ENCODE measurements at places on chromosomes 1 and 21. TPM values are rescaled to one million over a fixed set of nuclear protein-coding genes. Genes with fewer than 3 reads are reported as not detected.

The CD160 gene
- total RNA-seq = not detected

The TSSK3 gene
- total RNA-seq = 2.1 TPM

The PLD5 gene
- total RNA-seq = 0.83 TPM

The HUNK gene
- 0.81 TPM for total RNA-seq

GRCh38 chr1:54100500-54100899, 47.1 kb downstream of the TCEANC2 start:
- no peaks in the 10 kb centered on the region for H3K4me1 ChIP-seq
- DNase-seq = no peak
- peaks cover 7% of the 10 kb centered on the region for H3K36me3 ChIP-seq
- H3K27ac ChIP-seq = no peak overlapping the region

DNA sequence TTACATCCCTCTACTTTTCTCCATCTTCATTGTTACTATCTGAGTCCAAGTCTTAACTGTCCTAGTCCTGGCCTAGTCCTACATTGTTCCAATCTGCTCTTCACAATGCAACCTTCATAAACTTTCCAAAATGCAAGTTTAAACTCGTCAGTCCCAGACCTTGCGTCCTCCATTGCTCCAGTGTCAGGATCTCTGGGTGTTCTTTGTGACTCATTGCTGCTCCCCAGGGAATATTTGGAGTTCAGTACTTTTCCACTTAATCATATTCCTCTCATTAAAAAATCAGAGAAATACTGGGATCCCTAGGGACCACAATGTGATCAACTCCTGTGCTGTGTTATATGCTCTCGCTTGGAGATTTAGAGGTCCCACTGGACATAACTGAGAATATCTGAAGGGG, 18.0 kb upstream of the KPRP start:
- no peaks in the 10 kb centered on the region for H3K27me3 ChIP-seq
- no peak for DNase-seq
- no peaks in the 10 kb centered on the region for H3K36me3 ChIP-seq
- H3K4me3 ChIP-seq = no peak overlapping the region
- H3K4me1 ChIP-seq = no peaks in the 10 kb centered on the region

DNA sequence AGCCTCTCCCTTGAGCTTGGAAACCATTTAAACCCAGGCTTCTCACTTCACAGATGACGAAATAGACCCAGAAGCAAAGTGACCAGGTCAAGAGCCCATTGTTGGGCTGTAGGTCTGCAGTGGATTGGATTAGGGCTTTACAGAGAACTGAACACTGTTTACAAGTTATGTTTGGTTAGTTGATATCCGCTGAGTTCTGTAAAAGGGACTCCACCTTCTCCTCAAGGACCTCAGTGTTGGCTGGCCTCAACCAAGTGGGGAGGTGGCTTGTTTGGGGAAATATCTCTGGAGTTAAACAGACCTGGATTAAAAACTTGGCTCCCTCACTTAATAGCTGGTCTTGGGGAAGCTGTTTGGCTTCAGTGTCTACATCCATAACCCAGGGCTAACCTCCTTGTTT, 88.1 kb downstream of the UCK2 start:
- no peak overlapping the region for H3K4me3 ChIP-seq
- no peaks in the 10 kb centered on the region for H3K27me3 ChIP-seq
- H3K36me3 ChIP-seq = no peaks in the 10 kb centered on the region
- DNase-seq = no peak
- no peak overlapping the region for H3K27ac ChIP-seq

DNA sequence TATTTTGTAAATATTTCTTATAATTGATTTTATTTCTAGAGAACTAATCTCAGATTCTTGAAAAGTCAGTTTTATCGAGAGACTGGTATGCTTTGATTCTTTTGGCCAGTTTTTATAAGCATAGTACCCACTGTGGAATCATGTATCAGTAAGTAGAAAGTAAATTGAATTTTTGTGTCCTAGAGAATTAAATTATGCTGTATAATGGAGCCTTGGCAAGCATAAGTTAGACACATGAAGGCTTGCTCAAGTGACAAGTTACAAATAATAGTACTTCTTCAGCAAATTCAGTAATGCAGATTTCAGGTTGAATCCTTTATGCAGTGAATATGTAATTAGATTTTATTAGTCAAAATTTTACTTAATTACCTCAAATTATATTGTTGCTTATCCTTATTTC, 40.1 kb downstream of the ADGRL2 start:
- no peak overlapping the region for H3K4me3 ChIP-seq
- no peaks in the 10 kb centered on the region for H3K36me3 ChIP-seq
- peaks cover 14% of the 10 kb centered on the region for H3K4me1 ChIP-seq
- no peak overlapping the region for H3K27ac ChIP-seq

DNA sequence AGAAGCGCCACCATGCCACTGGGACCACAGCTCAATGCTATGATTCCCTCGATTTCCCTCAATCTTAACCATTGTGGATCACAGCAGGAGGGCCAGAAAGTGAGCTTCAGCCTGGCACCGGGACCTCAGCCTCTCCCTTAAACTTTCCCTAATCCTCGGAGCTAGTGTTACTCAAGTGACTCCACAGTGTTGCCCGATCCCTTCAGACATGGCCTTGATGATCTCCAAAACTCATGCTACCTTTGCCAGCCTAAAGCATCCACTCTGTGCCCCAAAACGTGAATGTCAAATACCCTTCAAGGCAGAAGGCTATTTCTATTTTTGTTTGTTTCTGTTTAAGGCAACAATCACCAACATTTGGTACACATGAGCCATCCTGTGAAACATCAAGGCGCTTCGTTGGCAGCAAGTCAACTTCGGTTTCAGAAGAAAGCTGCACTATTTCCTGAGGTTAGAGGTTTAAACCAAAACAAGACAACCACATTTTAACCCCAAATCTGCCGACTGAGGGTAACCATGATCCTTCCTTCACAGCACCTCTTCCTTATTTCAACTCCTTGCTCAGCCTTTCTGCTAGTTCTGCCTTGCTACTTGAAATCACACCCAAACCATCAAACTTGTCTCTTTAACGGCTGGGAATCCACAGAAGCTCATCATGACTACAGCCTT, 94.4 kb upstream of the KRTAP19-8 start:
- H3K4me1 ChIP-seq = no peaks in the 10 kb centered on the region
- no peak overlapping the region for H3K4me3 ChIP-seq

DNA sequence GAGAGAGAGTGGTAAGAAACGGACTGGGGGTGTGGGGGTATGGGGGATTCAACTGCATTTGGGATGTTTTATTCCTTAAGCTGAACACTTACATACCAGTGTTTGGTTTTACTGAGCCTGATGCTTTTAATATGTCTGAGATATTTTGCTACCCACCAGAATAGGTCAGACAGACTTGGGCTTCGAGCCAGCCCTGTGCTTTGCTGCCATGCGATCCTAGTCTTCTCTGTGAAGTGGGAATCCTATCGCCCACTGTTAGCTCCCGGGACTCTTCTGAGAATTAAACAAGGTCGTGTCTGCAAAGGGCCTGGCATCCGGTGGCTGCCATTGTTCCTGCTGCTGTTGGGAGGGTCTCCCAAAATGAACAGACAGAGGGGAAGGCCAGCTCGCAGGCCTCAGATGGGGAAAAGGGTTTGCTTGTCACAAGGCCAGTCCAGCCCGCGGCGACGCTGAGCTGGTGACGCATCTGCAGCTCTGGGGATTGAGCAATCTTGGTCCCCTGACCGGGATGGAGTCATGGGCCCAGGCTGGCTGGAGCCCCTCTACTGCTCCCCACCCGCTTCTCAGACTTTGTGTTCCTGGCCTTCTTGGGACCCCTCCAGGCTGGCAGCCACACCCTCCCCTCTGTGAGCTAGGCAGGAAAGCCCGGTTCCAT, 26.9 kb upstream of the ECE1 start:
- peaks cover 100% of the 10 kb centered on the region for H3K4me1 ChIP-seq
- H3K27me3 ChIP-seq = no peaks in the 10 kb centered on the region
- peak; percentile 97 for DNase-seq
- H3K36me3 ChIP-seq = no peaks in the 10 kb centered on the region

- no peak overlapping the region for H3K4me3 ChIP-seq
- no peaks in the 10 kb centered on the region for H3K36me3 ChIP-seq
- no peak overlapping the region for H3K27ac ChIP-seq
- DNase-seq = no peak
- H3K4me1 ChIP-seq = no peaks in the 10 kb centered on the region
- no peaks in the 10 kb centered on the region for H3K27me3 ChIP-seq
Measured at GRCh38 chr1:162984699-162985098, 84.5 kb upstream of the RGS4 start.

DNA sequence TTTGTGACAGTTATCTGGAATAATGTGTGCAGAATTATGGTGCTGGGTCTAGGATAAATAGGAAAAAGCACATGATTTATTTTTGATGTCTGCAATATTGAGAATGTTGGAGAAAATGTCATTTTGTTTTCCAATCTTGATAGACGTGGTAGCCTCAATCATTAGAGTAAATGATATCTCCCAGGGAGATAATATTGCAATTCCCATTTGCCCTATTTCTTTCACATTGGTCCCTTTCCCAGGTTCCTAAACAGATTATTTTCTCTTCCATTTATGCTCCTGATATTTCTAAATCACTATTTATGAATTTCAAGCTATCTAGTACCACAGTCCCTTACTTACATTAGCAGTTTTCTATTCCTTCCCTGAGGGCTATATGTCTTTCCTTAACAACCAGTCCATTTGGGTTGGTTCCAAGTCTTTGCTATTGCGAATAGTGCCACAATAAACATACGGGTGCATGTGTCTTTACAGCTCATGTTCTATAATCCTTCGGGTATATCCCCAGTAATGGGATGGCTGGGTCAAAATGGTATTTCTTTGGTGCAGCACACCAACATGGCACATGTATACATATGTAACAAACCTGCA, 447.3 kb downstream of the PLA2G4A start:
- no peak for DNase-seq
- no peaks in the 10 kb centered on the region for H3K27me3 ChIP-seq
- H3K36me3 ChIP-seq = no peaks in the 10 kb centered on the region
- H3K4me1 ChIP-seq = no peaks in the 10 kb centered on the region

DNA sequence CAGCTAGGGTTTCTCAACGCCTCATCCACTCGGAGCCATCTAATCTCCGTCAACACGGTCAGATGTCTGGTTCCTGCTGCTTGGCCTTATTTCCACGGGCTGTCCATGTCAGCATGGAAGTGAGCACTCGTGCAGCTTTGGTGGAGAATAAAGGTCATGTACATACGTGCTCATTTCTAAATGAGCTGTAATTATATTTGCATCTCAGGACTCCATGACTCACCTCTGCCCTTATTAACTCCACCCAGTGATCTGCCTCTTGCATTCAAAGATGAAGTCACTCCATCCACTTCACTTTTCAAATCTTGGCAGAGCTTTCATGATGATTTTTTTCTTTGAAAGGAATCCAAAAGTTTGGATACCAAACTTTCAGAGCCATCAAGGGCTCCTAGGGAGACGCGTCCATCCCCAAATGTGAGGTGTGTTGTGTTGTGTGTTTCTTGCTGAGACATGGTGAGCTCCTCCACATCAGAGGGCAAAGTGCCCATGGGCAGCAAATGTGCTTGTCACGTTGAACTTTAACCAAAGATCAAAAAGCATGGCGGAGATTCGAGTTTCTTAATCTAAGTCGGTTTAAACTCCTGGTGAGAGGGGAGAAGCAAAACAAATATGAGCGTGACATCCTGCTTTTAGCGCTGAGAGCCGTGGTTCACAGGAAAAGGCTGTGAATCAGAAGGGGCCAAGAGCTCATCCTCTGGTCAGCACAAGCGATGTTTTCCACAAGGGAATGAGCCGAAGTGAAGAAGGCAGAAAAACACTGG, 68.6 kb upstream of the ERRFI1 start:
- no peak for DNase-seq
- H3K27me3 ChIP-seq = no peaks in the 10 kb centered on the region
- H3K4me3 ChIP-seq = no peak overlapping the region
- peaks cover 34% of the 10 kb centered on the region for H3K4me1 ChIP-seq
- H3K27ac ChIP-seq = no peak overlapping the region

GRCh38 chr1:86505564-86505902, 36.8 kb downstream of the CLCA1 start:
- no peaks in the 10 kb centered on the region for H3K36me3 ChIP-seq
- no peak for DNase-seq
- H3K27me3 ChIP-seq = no peaks in the 10 kb centered on the region
- no peak overlapping the region for H3K27ac ChIP-seq
- peaks cover 72% of the 10 kb centered on the region for H3K4me1 ChIP-seq

GRCh38 chr1:47986761-47987200, 10.4 kb downstream of the TRABD2B start:
- peak overlapping the region; percentile 23 for H3K4me3 ChIP-seq
- peaks cover 5% of the 10 kb centered on the region for H3K27me3 ChIP-seq
- DNase-seq = no peak

- peaks cover 44% of the 10 kb centered on the region for H3K36me3 ChIP-seq
- H3K27ac ChIP-seq = no peak within 1 kb of the TSS
- DNase-seq = no peak
- H3K27me3 ChIP-seq = no peaks in the 10 kb centered on the region
- peaks cover 11% of the 10 kb centered on the region for H3K4me1 ChIP-seq
- no peak within 1 kb of the TSS for H3K4me3 ChIP-seq
Measured at GRCh38 chr1:41021526-41022308, at the start of gene SLFNL1. TSS of gene SLFNL1 (minus strand) at chr1:41021725. CDS start at chr1:41020660, 1,065 bp downstream.

DNA sequence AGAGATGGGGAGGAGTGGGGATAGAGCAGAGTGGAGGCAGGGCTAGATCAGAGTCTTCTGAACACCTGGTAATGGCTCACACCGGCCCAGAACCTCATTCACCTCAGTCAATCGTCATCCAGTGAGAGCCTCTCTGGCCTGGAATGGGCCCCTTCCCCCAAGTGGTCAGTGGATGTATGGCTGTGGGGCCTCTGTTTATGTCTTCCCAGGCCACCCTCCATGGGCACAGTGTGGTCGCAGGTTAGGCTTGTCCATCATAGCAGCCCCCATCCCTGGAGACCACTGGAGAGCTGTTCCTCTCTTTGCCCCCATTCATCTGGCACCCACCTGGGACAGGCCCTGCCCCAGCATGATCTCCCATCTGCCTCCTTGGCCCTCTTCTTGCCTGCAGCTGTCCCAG, 29.6 kb upstream of the TENT5C start:
- no peaks in the 10 kb centered on the region for H3K27me3 ChIP-seq
- H3K4me1 ChIP-seq = no peaks in the 10 kb centered on the region
- H3K4me3 ChIP-seq = no peak overlapping the region
- no peak overlapping the region for H3K27ac ChIP-seq
- no peak for DNase-seq

DNA sequence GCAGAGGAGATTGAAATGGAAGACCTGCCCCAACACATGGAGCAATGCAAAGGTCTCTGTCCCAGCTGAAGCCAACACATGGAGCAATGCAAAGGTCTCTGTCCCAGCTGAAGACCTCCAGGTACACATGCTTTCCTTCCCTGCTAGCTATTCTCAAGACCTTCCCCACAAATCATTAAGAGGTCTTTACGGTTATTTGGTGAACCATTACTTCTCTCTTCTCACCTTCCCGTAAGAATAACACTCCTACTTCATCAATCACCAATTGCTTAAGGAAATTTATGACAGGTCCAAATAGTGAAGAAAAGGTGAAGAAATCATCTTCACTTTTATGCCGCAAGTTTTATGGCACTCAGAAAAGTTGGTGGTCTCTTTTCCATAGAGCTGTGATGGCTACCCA, 138.8 kb downstream of the NTPCR start:
- no peak overlapping the region for H3K27ac ChIP-seq
- no peak for DNase-seq
- no peaks in the 10 kb centered on the region for H3K36me3 ChIP-seq

- peak; percentile 91 for DNase-seq
- peaks cover 39% of the 10 kb centered on the region for H3K4me1 ChIP-seq
- H3K36me3 ChIP-seq = peaks cover 16% of the 10 kb centered on the region
- H3K27ac ChIP-seq = peak within 1 kb of the TSS; percentile 98
- no peaks in the 10 kb centered on the region for H3K27me3 ChIP-seq
- peak within 1 kb of the TSS; percentile 100 for H3K4me3 ChIP-seq
Measured at GRCh38 chr1:173868266-173869020, at the start of gene ZBTB37. TSS of gene ZBTB37 (plus strand) at chr1:173868380. CDS start at chr1:173870226, 1,846 bp downstream.

All from sigmoid colon (tissue), 7 donors.